ENCODE measurements at places on chromosomes 5 and 9.

GRCh38 chr5:154701181-154701580, 54.0 kb upstream of the LARP1 start:
- DNase-seq: no peak

- DNase-seq: no peak
Observed at GRCh38 chr5:77743181-77743580, 33.0 kb downstream of the TBCA start.

- no peak for DNase-seq
Observed at GRCh38 chr5:57598756-57599155, 116.1 kb upstream of the ACTBL2 start.

- DNase-seq: no peak
Observed at GRCh38 chr5:95848701-95849100, 26.2 kb upstream of the GLRX start.

GRCh38 chr5:146751054-146751453, 127.5 kb downstream of the PPP2R2B start:
- no peak for DNase-seq

- no peak for DNase-seq
Observed at GRCh38 chr9:85536514-85536913, 205.2 kb downstream of the AGTPBP1 start.

- DNase-seq: no peak
Observed at GRCh38 chr5:137414112-137414755, 84.9 kb downstream of the SPOCK1 start.

- no peak for DNase-seq
Observed at GRCh38 chr5:74017786-74018211, 391.8 kb downstream of the ARHGEF28 start.

DNA sequence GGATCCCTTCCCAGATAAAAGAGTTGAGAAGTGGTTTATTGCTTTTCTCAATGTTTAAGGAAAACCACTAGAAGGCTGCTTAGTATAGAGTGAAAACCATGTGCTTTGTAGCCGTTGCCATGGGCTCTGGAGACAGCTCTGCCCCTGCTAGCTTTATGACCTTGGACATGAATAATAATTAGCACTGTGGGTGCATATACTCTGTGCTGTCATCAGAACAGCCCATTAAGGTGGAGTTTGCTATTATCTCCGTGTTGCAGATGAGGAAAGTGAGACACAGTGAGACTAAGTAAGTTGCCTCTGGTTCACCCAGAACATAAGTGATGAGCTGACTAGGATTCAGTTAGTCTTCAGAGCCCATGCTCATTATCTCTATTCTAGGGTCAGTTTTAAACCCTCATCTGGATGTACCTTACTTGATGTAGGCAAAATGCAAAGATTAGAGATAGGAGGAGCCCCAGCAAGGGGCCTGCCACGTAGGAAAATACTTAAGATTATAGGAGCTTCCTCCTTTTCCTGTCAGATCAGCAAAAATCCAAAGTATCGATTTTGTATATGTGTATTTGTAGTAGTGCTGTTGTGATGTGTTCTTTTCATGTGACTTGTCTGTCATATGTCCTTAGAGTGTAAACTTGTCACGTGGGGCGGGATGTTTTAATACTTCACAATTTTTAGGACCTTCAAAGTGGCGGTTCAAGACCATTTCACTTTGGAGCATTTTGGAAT, 102.5 kb downstream of the TLE4 start:
- DNase-seq: no peak

- no peak for DNase-seq
Observed at GRCh38 chr9:72474676-72475075, 46.7 kb upstream of the TMC1 start.

GRCh38 chr5:159800131-159800840, 116.0 kb upstream of the ADRA1B start:
- DNase-seq: no peak

DNA sequence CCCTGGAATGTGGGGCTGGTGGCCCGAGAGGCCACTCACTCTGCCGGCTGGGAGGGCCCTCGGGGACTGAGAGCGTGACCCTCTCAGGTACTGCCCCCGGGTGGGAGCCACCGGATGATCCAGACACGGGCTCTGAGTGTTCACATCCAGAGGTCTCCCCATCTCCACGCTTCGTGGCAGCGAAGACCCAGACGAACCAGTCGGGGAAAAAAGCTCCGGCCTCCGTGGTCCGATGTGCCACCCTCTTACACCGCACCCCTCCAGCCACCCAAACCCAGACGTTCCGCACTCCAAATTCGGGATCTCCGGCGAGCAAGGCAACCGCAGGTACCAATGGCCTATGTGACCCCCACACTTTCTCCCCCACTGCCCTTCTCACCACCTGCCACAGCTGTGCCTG, 49.5 kb downstream of the AMBP start:
- DNase-seq: no peak

- DNase-seq: no peak
Observed at GRCh38 chr5:140131967-140132409, 6.3 kb downstream of the IGIP start.

GRCh38 chr9:14417237-14417636, 103.3 kb upstream of the NFIB start:
- no peak for DNase-seq

DNA sequence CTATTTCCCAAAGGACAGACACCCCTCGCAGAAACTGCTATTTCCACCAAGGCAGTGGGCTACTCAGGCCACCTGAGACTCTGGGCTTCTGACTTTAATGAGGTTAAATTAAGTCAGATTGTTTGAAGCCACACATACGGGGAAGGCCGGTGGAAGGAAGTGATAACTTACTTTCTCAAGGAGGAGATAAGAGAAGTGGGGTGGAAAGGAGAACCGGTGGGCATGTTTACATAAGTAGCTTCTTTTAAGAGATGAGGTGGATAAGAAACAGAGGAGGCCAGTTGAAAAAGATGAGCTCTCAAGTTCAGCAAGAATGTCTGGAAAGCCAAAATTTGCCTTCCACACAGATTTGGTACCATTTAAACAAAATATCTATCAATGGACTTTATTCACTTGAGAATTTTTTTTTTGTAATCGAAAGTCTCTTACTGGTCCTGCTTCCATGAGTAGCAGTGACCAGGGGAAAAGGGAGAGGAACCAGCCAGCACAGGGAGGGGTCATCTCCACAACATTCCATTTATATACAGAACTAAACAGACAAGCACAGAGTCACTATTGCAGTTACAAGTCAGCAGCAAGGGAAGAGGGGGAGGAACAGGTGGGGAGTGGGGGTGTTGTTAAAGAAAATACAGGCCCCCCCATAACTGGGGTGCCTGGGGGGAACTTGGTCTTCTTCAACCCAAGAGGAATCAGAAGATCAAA, 20.0 kb downstream of the CCDC125 start:
- no peak for DNase-seq

DNA sequence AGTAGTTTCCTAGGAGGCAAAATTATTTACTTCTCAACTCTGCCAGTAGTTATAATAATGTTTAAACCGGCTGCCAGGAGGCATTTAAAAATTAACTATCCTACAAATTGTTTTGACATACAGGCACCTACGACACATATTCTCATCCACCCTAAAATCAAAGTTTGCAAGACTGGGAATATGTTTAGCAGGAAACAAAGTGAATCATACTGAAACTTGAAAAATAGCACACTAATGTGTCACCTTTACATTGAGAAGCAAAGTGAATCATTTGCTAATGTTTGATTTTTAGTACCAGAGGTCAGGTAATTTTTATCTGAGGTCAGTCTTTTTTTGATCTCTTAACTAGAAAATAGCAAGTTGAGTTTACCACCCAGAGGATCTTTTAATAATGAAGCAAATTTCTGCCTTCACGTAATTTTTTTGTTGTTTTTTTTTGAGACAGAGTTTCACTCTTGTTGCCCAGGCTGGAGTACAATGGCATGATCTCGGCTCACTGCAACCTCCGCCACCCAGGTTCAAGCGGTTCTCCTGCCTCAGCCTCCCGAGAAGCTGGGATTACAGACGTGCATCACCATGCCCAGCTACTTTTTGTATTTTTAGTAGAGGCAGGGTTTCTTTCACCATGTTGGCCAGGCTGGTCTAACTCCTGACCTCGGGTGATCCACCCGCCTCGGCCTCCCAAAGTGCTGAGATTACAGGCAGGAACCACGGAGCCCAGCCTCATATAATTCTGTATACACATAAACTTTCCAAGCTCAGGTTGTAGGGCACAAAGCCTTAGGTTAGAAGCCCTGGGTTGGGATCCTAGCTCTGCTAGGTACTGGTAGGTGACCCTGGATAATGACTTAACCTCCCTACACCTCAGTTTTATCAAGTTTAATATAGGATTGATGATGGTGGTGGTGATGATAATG, 124.3 kb downstream of the UGCG start:
- DNase-seq: no peak

- DNase-seq: no peak
Observed at GRCh38 chr9:69919461-69920061, 98.9 kb downstream of the CFAP95 start.

DNA sequence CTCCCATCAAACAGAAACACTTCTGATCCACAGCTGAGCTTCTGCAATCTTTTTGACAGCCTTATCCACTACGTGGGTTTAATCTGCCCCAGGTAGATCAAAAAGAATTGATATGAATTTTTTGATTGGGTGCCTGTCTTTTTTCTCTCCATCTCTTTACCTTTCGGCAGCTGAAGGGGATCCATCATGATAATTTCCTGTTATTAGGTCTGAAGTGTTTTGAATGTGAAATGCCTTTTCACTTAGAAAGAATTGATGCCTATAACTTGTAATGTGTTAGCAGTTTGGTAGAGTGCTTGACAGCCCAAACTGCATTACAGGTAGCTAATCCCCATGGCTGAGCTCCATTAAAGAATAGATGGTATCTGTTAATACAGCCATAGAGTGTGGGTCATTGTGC, 745.4 kb downstream of the TLR4 start:
- no peak for DNase-seq

- no peak for DNase-seq
Observed at GRCh38 chr9:14962193-14962882, 52.1 kb upstream of the FREM1 start.

- DNase-seq: no peak
Observed at GRCh38 chr5:73981704-73982103, 355.7 kb downstream of the ARHGEF28 start.

DNA sequence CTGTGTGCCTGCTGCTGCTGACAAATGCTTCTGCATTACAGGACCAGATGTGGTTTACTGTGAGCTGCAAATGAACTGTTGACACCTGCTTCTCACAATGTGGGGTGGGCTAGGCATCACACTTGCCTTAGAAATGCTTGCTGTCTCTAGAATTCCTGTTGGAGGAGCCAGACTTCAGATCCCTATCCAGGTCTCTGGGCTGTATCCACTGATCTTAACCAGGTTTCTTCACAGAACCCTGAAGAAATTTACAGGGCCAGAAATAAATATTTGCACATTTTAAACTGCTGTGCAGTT, 255.4 kb downstream of the FAM114A2 start:
- DNase-seq: no peak

DNA sequence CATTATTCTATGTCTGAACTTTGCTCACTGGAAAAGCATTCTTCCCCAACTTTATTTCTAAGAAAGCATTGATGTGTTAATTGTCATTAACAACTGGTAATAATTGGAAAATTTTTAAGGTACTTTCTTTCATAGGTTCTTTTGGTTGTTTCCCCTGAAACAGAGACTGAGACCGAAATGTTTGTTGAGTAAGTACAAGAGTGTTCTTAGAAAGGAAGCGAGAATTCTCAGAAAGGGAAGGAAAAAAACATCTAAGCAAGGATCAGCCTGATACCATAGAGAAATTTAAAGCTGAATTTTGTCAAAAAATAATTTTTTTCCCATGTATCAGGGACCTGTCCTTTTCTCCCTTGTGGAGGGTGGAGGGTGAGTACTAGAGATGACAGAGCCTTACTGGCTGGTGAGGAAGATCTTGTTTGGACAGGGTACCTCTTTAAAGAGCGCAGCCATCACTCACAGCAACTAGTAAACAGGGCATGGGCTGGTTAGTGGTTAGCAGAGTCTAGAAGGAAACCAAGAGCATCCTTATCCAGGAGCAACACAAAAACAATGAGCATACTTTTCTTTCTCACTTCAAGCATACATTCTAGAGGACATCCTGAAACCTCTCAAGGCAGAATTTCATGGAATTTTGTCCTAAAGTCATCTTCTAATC, 898.5 kb downstream of the DNAH5 start:
- DNase-seq: no peak

- no peak for DNase-seq
Observed at GRCh38 chr5:80083101-80083890, 48.1 kb downstream of the THBS4 start.

Measured in activated naive CD8-positive, alpha-beta T cell treated with anti-CD3 and anti-CD28 coated beads, Interleukin-2, amount 50 U/mL, for 16 hours (primary cell).